Glomerular endothelial cell (primary cell): ENCODE measurements at places on chromosomes 6 and 20. TPM values are rescaled to one million over a fixed set of nuclear protein-coding genes. Genes with fewer than 3 reads are reported as not detected.

DNA sequence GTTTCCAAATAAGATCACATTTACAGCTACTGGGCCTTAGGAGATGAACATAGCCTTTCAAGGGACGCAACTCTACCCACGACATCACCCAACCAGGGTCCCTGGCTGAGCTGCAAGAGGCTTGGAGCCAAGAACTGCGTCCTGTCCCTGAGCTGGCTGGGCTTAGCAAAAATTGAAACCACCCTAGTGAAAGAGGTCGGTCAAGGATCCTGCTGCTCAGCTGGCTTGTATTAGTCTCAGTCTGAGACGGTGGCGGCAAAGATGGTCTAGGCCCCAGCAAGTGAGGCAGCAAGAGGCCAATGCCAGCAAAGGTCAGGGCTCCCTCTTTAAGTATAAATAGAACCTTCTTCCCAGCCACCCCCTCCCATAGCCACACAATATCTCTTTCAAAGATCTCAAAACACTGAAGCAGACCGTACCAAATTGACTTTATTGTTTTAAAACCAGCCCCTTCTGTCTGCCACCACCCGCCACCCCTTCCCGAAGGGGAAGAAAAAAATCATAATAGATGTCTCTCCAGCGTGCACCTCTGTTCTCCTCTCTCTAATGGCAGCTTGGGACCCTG lies 140.5 kb downstream of the EYA2 start:
- DNase-seq = no peak

DNA sequence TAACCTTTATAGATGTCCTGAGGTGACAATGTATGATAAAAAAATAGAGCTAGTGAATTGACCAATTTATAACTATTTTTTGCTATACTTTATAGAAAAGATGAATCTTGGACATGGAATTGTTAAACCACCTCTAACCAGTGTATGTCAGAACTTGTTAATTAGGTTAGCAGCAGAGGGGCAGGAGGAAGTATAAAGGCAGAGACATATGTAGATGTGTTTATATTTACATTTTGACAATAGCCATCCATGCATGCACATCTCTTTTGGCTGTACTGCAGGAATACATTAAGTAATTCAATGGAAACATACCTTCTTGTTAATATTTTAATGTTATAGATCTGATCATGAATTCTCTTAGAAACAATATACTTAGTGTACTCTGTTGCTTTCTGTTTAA lies 254.6 kb upstream of the NT5E start:
- no peak for DNase-seq

DNA sequence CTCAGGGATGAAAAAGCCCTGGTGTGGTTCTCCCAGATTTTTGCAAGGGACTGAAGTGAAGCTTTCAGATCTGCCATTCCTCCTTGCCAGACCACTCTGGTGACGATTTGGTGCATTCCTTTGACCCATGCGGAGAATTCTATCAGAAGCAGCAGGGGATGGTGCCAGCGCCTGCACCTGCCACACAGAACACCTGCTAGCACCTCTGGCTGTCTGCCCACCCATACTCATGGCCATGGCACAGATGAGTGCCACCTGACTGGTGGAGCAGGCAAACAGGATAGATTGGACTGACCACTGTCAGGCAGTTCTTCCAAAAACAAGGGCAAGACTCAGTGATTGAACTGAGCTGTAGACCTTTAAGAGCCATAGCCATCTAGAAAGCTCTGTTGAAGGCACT lies 107.1 kb downstream of the CDYL start:
- DNase-seq = no peak

DNA sequence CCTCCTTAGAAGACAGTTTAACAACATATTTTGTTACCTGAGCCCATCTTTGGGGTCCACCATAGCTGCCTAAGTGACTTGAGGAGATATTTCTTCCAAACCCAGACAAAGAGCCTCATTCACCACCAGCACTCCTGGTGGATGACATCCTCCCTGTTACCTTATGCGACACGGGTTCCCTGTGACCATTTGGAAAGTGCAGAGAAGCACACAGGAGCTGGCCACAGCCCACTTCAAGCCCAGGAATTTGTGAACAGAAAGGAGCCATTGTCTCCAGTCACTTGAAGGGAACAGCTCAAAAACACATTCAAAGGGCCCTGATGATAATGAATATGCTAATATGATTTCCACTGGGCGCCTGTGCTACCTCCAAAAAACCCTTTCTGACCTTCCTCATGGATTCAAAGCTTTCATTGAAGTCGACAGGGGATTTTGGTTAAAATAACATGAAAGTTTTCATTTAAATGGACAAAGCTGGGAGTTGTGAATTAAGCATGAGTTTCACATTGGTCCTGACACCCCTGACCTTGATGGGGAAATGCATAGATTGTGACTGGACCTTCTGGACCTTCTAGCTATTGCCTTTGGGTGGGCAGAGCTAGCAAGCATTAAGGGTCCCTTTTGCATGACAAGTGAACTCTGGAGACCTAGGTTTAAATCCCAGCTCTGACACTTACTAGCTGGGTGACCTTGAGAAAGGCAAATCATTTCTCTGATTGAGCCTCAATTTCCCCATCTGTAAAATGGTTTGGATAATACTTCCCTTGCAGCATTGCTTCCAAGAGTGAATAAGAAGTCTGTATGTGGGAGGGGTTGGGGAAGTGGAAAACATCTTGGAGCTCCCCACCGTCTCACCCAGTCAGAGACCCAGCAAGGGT lies 83.3 kb upstream of the SIRPA start:
- DNase-seq = no peak

- DNase-seq = no peak
Observed at GRCh38 chr20:11585752-11586352, 331.8 kb upstream of the BTBD3 start.

GRCh38 chr20:49766979-49767521 lies 45.6 kb upstream of the SLC9A8 start:
- DNase-seq = no peak

Gene PCK1
- total RNA-seq = not detected in 2 replicates

DNA sequence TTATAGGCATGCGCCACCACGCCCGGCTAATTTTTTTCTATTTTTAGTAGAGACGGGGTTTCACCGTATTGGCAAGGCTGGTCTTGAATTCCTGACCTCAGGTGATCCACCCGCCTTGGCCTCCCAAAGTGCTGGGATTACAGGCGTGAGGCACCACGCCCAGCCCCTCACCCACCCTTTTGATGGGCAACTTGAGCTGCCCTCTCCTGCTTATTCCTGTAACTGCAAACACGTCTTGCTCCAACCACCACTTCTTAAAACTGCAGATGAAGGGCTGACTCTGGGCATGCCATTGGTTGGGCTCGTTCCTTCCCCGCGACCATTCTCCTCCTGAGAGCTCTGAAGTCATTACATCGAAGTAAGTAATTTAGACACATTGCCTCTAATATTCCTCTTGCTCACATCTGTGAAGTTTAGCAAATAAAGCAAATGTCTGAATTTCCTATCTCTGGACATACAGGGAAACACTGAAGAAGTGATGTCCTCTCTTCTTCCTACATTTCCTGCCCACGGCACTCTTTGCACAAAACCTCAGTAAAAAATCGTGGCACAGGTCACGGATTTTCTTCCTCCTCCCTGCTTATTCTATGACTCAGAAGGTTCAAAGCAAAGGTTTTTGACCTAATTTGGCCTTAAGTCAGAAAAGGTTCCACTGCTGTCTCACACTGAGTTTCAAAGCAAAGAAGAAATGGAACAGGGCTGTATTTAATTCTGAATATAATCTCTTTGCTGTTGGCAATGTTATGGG lies 117.5 kb downstream of the GMPR start:
- DNase-seq = no peak

Gene PSORS1C2
- not detected in 2 replicates for total RNA-seq

Gene EPPIN
- not detected in 2 replicates for total RNA-seq
